Stimulated activated CD4-positive, alpha-beta T cell treated with anti-CD3 and anti-CD28 coated beads, Interleukin-1b, Interleukin-23, amount 100 ng/mL, for 4 hours (primary cell): ENCODE measurements at places on chromosomes 1 and 21.

DNA sequence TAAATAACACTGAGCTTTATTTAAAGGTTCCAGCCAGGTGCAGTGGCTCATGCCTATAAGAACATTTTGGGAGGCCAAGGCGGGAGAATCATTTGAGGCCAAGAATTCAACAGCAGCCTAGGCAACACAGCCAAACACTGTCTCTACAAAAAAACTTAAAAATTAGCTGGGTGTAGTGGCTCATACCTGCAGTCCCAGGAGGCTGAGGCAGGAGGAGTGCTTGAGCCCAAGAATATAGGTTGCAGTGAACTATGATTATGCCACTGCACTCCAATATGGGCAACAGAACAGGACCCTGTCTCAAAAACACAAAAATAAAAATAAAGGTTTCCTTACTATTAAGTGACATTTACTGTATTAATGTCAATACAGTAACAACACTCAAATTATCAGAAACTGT lies 2.1 kb downstream of the TAF12 start:
- DNase-seq: no peak

DNA sequence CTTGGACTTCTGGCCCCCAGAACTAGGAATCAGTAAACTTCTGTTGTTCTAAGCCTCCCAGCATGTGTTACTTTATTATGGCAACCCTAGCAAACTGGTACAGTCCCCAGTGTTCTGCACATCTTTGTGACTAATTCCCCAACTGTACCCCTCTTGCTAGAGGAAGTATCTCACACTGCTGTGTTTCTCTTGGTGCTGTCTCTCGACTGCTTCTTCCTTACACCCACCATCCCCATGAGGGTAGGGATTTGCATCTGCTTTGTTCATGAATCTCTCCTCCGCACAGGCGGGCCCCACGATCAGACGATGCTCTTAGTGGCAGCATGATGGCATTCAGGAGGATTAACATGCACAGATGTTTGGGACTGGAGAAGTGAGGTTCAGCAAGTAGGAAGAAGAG lies 46.7 kb downstream of the CLIC6 start:
- no peak for DNase-seq

- DNase-seq: no peak
These were observed 276.1 kb downstream of the LMX1A start for GRCh38 chr1:165080253-165080896.

GRCh38 chr21:18252680-18253079 lies 8.0 kb downstream of the CHODL start:
- DNase-seq: no peak

GRCh38 chr21:29499734-29500343 lies 201.1 kb downstream of the BACH1 start:
- DNase-seq: no peak

GRCh38 chr1:6269720-6270400 lies 9.0 kb upstream of the GPR153 start:
- DNase-seq: no peak

DNA sequence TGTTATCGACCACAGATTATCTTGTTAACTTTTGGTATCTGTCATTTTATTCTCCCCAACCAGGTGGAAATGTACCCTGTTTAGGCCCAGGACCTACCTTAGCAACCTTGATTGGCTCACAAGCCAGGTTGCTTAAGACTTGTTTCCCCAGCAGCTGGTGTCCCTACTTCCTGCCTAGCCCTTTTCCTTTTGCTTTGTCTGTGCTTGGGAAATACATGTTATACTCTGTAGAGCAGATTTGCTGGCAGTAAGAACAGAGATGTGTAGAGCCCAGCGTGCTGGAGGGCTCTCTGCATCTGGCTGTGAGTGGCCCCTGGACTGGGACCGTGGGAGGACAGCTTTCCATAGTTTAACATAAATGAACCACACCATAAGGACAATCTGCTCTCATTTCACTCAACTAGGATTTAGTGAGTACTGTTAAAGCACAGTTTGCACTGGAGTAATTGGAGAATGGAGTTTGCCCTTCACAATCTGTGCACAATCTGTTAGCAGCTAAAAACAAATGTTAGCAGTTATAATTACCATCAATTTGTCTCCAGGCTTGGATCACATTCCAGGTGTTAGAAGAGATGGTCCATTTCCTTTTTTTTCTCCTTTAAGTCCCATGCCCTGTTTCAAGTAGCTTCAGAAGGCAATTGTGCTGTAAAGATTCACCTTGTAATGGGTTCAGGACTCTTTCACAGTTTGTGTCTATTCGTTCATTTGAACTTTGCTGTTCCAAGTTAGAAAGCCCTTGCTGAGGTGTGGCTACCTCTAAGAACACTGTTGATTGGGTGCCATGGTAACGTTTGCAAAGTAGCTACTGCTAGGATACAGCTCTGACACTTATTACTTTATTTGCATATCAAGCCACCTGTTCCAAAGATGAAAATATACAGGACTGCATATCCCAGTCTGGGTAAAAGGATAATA lies at the start of gene APOBEC4:
APOBEC4 (minus strand) TSS at position 770 of the 915 bp plus-strand sequence. CDS start 4,535 bp downstream, outside the sequence.
- no peak for DNase-seq

- no peak for DNase-seq
These were observed 150.2 kb upstream of the ARHGEF16 start for GRCh38 chr1:3304246-3304645.

DNA sequence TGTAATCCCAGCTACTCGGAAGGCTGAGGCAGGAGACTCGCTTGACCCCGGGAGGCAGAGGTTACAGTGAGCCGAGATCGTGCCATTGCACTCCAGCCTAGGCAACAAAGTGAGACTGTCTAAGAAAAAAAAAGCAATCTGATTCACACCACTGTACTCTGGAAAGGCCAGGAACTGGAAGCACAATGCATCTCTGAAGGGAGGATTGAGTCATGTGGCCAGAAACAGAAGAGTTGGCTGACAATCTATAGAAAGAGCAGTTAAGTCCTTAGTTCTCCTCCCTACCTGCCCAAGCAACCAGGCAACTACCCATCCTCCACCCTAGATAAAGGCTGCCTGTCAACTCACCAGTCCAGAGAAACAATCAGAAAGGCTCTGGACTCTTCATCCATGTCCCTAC lies 45.9 kb downstream of the PIK3R3 start:
- DNase-seq: no peak

DNA sequence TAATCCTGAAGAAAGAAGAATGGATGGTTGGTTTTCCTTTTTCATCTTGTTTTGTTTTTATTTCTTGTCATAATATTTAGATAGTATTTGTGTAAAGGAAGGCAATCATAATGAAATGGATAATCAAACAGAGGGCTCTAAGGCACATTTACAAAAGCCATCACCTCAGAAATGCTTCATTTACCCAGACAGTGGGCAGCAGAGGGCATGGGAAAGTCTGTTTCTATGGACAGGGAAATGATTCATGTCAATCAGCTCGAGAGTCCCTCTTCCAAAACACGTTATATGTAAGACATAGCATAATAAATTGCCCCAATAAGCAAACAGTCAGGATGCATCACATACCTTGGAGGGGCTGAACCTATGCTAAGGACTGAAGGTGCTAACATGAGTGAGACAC lies 426.1 kb downstream of the PLPP3 start:
- DNase-seq: no peak

DNA sequence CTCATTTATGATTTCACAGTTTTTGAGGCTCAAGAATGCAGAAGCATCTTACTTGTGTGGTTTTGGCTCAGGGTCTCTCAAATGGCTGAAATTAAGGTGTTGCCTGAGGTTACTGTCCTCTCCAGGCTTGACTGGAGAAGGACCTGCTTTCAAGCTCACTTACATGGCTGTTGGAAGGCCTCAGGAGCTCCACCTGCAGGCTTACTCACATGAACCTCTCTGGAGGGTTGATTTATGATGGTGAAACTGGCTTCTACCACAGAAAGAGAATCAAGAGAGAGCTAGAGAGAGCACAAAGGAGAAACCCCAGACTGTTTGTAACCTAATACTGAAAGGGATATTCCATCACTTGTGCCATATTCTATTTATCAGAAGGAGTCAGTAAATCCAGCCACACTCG lies 6.2 kb upstream of the KCNK2 start:
- no peak for DNase-seq

- no peak for DNase-seq
These were observed 10.1 kb downstream of the RAB7B start for GRCh38 chr1:205993068-205993467.

DNA sequence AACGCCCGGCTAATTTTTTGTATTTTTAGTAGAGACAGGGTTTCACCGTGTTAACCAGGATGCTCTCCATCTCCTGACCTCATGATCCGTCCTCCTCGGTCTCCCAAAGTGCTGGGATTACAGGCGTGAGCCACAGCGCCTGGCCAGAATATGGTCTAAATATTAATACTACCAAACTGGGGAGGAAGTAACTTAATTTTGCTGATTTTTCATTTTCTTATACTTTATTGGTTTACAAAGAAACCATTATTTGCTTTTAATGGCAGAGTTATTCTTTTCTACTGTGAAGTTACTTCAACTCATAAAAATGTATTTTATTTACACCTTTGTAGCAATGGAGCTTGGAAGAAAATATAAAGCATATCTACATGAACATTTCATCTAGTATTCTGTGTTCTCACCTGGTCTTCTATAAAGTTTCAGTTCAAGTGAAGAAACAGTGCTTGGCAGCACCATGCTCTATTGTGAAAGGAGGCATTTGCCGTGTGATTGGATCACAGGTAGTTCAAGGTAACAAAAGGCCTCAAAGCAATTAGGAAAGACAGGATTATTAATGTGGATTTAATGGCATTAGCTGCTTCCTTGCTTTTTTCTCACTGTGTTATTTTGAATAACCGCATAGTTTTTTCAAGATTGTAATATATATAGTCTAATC lies 13.6 kb downstream of the GBP1 start:
- no peak for DNase-seq

GRCh38 chr1:94275083-94275482 lies 37.7 kb upstream of the ARHGAP29 start:
- no peak for DNase-seq

GRCh38 chr1:116857092-116857491 lies 52.6 kb upstream of the PTGFRN start:
- DNase-seq: no peak

DNA sequence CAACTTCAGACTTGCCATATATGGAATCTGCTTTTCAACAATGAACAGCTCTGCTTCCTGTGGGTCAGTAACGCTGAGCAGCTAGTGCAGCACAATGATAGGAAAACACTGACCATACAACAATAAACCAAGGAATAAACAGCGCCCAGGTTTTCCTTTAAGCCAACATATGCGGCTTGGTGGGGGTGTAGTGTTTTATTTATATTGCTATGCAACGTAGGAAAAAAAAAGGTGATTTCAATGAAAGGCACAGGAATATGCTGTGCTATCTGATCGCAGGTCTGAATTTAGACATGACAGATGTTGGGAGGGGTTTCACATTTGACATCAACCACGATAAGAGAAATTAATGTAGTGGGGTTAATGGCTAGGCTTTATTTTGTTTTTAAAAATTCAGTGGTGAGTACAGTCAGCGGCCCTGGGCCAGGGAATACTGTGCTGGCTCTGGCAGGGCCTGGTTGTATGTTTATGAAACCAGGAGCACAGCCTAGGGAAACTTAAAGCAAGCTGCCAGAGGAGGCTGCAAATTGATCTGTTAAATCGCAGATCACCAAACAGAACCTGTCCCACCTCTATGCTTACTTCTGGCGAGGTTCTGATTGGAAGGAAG lies 4.3 kb downstream of the TSPAN2 start:
- DNase-seq: no peak

DNA sequence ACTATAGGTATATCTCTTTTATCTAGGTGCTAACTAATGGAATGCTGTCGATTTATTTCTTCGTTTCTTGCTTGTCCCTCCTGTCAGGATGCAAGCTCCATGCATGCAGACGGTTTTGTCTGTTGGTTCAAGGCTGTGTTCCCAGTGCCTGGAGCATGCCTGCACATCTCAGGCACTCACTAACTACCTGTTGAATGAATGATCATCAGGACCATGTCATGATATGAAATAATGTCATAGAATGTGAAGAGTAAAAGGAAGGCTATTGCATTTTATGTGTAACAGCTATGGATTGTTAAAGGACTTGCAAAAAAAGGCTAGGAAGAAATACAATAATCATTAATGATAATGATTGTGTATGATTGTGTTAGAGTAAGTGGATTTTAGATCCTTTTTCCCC lies 4.2 kb downstream of the GPR25 start:
- DNase-seq: no peak

DNA sequence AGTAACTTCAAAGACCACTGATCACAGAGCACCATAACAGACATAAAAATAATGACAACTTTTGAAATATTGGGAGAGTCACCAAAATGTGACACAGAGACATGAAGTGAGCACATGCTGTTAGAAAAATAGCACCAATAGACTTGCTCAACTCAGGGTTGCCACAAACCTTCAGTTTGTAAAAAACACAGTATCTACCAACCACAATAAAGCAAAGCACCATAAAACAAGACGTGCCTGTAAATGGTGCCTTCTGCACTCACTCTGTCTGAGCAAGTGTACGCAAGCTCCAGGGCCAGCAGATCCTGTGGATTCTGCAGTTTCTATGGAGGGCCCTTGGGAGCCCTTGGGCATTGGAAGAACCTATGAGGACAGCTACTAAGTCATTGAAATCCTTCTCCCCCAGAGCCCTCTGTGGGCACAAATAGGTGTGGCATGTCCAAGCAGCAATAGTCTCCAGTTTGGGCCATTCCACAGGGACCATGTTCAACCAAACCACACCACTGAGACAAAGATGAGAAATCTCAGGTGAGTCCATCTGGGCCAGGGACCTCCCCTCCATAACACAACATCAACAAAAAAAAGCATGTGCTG lies 116.9 kb upstream of the RAB4A start:
- no peak for DNase-seq

DNA sequence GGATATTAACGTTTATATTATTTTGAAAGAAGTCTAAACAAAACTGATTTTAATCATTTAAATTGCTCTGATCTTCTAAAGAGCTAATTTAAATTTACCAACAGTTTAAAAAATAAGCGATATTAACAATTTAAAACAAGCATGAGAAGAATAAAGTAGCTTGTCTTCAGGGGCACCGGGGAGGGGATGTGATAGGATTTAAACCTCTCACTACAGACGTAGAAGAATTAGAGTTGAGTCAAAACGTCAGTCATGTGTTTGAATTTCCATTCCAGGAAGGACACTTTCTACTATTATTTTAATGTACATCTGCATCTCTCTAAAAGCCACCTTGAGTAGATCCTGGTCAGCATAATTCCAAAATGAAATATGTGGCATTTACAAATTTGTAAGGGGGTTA lies 58.2 kb upstream of the TPTE start:
- no peak for DNase-seq

GRCh38 chr1:19591482-19592091 lies 52.5 kb upstream of the NBL1 start:
- DNase-seq: no peak

- no peak for DNase-seq
These were observed 142.5 kb downstream of the TNR start for GRCh38 chr1:175600721-175601440.

DNA sequence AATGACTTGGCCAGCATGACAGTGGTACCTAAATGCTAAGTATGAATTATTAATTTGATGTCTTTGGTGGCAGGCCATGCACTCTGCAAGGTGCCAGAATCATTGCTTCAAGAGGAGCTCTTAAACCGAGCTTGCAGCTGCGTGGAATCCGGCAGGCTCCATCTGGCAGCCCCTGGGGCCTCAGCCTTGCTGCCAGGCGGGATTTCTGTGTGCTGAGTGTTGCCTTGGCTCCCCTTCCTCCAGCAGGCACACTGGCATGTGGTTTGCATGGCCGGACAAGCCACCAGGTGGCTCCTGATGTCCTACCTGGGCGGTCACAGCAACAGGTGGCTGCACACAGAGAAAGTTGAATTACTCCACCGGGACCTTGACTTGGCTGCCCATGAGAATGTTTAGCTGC lies 155.4 kb downstream of the URB2 start:
- DNase-seq: no peak

GRCh38 chr1:241787691-241788090 lies 60.3 kb upstream of the EXO1 start:
- DNase-seq: no peak

- no peak for DNase-seq
These were observed 11.4 kb upstream of the OLIG1 start for GRCh38 chr21:33058527-33058926.
